ENCODE measurements at places on chromosomes 16 and 17.

GRCh38 chr17:8029121-8029520 lies 9.7 kb upstream of the ALOX15B start:
- no peak for DNase-seq

DNA sequence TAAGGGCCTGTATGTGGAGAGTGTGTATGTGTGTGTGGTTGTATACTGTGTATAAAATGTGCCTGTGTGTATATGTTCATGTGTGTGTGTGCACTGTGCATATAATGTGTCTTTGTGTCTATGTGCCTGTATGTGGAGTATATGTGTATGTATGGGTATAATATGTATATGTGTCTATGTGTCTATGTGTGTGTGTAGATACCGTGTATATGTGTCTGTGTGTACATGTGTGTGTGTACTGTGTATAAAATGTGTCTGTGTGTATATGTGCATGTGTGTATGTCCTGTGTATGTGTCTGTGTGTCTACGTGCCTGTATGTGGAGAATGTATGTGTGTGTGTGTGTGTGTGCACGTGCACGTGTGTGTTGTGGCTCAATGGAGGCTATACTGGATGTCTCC lies 200.4 kb upstream of the ZFHX3 start:
- DNase-seq = no peak

DNA sequence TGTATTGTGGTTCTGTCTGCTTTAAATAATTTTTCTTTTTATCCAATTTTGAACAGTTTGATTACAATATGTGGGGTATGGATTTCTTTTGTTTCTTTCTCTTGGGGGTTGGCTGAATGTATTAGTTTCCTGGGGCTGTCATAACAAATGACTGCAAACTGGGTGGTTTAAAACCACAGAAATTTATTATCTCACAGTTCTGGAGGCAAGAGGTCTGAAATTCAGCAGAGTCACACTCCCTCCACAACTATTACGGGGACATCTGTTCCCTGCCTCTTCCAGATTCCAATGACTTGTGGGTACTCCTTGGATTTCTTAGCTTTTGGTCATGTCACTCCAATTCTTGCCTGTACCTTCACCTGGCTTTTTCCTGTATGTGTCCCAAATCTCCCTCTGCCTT lies 23.7 kb downstream of the COX11 start:
- DNase-seq = no peak

DNA sequence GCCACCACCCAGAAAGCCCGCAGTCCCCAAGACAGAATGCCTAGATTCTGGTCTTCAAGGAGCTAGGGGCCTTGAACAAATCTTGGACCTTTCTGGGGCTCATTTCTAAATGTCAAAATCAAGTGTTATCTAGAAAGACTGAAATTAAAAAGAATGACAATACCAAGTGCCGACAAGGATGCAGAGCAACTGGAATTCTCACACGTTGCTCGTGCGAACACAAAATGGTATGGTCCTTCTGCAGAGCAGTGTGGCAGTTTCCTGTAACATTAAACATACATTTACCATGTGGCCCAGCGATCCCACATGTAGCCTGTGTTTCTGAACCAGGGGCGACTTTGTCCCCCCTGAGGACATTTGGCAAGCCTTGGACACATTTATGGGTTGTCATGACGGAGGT lies 137.9 kb downstream of the GAS7 start:
- DNase-seq = no peak

GRCh38 chr17:40666331-40666730 lies 1.4 kb upstream of the KRT222 start:
- no peak for DNase-seq

GRCh38 chr16:70594569-70594968 lies 51.8 kb upstream of the IL34 start:
- no peak for DNase-seq

GRCh38 chr17:54770836-54771235 lies 129.8 kb upstream of the TOM1L1 start:
- no peak for DNase-seq

GRCh38 chr16:86431540-86431939 lies 78.8 kb upstream of the FOXF1 start:
- no peak for DNase-seq

GRCh38 chr17:77101521-77102410 lies 39.0 kb upstream of the SEC14L1 start:
- no peak for DNase-seq

All from glutamatergic neuron (in vitro differentiated cells).